Epithelial cell of esophagus (primary cell): ENCODE measurements at places on chromosomes 4 and X.
A peak's percentile ranks its signal among the peaks of the same experiment; 100 is the strongest.

DNA sequence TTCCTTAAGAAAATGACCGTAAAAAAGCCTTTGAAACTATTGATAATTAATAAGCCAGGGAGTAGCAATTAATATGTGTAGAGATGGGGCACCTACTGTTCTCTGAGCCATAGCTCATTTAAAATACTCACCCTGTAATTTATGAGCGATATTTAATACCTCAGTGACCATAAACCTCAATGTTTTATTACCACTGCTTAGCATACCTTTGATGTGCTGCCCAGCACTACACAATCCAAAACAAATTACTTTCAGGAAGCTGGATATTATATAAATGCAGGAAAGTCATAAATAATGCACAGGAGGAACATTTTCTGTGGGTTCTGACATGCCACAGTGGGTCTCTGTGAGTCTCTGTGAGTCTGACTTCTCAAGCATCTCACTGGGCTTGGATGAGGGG, 166.1 kb upstream of the RPL34 start:
- DNase-seq = no peak

GRCh38 chrX:7168371-7168770, 20.4 kb upstream of the PUDP start:
- DNase-seq = no peak

GRCh38 chr4:100982345-100982744, 365.0 kb downstream of the PPP3CA start:
- DNase-seq = peak; percentile 52

DNA sequence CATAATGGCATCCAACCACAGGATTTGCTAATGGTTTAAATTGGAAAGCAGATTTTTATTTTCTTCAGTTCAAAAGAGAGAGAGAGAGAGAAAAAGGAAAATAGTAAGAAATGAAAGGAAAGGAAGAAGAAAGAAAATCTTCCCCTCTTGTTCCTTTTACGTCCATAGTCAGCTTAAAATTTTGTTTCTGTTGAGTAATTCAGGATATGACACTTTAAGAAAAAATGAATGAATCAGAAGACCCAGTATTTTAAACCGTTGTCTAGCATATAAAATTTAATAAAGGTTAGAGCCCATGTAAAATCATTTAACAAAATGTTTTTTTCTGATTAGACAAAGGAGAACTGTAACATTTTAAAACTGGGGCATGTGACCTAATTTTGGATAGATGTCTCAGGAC, 391.8 kb upstream of the EPHA5 start:
- DNase-seq = peak; percentile 11

GRCh38 chr4:87151730-87152129, 68.7 kb downstream of the KLHL8 start:
- no peak for DNase-seq

GRCh38 chrX:121308276-121308805, 260.9 kb downstream of the GLUD2 start:
- peak; percentile 55 for DNase-seq

GRCh38 chr4:173525118-173526011, 4.7 kb downstream of the HAND2 start:
- DNase-seq = no peak

DNA sequence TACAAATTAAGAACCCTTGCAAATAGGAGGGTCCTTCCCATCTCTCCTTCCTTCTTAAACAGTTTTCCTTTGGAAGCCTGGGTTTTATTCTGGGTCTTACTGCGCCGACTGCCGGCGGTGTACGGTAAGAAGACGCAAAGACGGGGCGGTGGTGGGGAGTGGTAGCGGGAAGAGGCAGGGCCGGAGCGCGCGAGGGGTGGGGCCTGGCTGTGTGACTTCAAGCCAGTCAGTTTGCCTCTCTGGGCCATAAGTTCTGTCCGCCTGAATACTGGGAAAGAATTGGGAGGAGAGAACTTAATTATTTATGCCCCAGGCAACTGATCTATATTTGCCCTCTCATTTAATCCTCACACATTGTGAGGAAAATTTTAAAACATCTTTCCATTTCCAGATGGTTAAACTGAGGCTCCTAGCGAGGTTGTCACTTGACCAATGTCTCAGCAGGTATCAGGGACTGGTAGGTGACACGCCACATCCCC, 726 bp upstream of the KANTR start:
- DNase-seq = peak; percentile 85

DNA sequence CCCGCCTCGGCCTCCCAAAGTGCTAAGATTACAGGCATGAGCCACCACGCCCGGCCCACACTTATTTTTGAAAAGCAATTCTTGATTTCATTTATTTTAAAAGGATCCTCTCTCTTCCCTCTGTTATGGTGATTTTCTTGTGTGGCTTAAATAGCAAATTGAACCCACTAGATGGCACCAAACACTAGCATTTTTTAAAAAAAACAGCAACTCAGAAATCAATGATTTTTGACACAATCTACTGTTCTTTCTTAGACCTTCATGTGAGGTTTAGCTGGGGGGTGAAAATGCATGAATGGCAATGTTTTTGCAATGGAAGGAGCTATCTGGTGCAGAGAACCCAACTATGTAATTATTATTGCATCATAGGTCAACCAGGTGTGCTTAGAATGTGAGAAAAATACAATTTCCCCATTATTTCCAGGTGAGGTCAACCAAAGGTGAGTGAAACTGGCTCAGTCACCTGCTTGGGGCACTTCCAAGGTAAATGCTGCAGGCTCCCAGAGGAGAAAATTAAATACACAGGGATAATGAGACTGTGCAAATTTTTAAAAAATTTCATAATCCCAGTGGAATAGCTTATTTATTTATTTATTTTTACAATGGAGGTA, 226.7 kb upstream of the PRKX start:
- DNase-seq = peak; percentile 4

- DNase-seq = no peak
Observed at GRCh38 chr4:48462363-48462762, 20.8 kb upstream of the SLC10A4 start.

- DNase-seq = peak; percentile 8
Observed at GRCh38 chr4:167930166-167930565, 162.2 kb upstream of the ANXA10 start.

- DNase-seq = no peak
Observed at GRCh38 chrX:17822351-17822750, 38.7 kb downstream of the RAI2 start.
